Smooth muscle cell of the umbilical artery (primary cell): ENCODE measurements at places on chromosomes 11 and 22. TPM values are rescaled to one million over a fixed set of nuclear protein-coding genes. Genes with fewer than 3 reads are reported as not detected.

Gene ARHGEF17
- 38.9 and 72.8 TPM in 2 replicates for total RNA-seq

Gene PHOX2A
- total RNA-seq = not detected in 2 replicates

Gene ANO3
- total RNA-seq = 0.23 and 0.59 TPM in 2 replicates

Gene TRMU
- 35.9 and 46.9 TPM in 2 replicates for total RNA-seq

Gene USP2
- total RNA-seq = 0.88 TPM in 1 of 2 replicates, not detected in the other

Gene CARD16
- total RNA-seq = 2.0 and 6.5 TPM in 2 replicates

Gene SCGB1C1
- total RNA-seq = not detected in 2 replicates

Gene CLTCL1
- total RNA-seq = 34.4 TPM in 2 replicates

Gene CSNK2A3
- total RNA-seq = 2.1 and 5.6 TPM in 2 replicates
